IMR-90 (cell line): ENCODE measurements at places on chromosomes 13 and 19. TPM values are rescaled to one million over a fixed set of nuclear protein-coding genes. Genes with fewer than 3 reads are reported as not detected.

GRCh38 chr13:28638756-28639155 is 20.2 kb upstream of the POMP start:
- H3K27ac ChIP-seq: no peak overlapping the region
- DNase-seq: no peak
- no peaks in the 10 kb centered on the region for H3K27me3 ChIP-seq
- no peak overlapping the region for H3K4me3 ChIP-seq
- H3K4me1 ChIP-seq: no peaks in the 10 kb centered on the region; the same call in 1 of the 2 replicates

GRCh38 chr19:29504454-29504853 is 21.3 kb upstream of the VSTM2B start:
- H3K4me1 ChIP-seq: no peaks in the 10 kb centered on the region
- DNase-seq: no peak
- H3K27me3 ChIP-seq: no peaks in the 10 kb centered on the region

RDH8 gene
- polyA plus RNA-seq: not detected in 2 replicates

GRCh38 chr13:24230428-24231072 is 70.0 kb downstream of the SPATA13 start:
- peaks cover 4% of the 10 kb centered on the region for H3K36me3 ChIP-seq
- no peak for DNase-seq
- H3K4me3 ChIP-seq: no peak overlapping the region
- no peak overlapping the region for H3K27ac ChIP-seq

ZNF254 gene
- polyA plus RNA-seq: 2.7 and 4.4 TPM in 2 replicates

METTL21C gene
- polyA plus RNA-seq: not detected in 2 replicates

DNA sequence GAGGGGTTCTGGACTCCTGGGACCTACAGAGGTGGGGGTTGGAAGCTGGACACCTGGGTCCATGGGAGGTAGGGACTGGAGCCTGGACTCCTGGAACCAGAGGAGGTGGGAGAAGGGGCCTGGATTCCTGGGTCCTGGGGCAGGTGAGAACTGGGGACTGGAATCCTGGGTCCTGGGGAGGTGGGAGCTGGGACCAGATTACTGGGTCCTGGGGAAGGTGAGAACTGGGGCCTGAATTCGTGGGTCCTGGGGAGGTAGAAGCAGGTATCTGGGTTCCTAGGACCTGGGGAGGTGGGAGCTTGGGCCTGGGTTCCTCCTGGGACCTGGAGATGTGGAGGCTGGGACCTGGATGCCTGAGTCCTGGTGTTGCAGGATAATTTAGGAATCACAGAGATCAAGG is 653 bp downstream of the CLEC4M start:
- H3K36me3 ChIP-seq: no peaks in the 10 kb centered on the region
- no peaks in the 10 kb centered on the region for H3K4me1 ChIP-seq
- no peak overlapping the region for H3K27ac ChIP-seq
- H3K4me3 ChIP-seq: no peak overlapping the region
- peaks cover 6% of the 10 kb centered on the region; the same call in 1 of the 2 replicates for H3K27me3 ChIP-seq

DNA sequence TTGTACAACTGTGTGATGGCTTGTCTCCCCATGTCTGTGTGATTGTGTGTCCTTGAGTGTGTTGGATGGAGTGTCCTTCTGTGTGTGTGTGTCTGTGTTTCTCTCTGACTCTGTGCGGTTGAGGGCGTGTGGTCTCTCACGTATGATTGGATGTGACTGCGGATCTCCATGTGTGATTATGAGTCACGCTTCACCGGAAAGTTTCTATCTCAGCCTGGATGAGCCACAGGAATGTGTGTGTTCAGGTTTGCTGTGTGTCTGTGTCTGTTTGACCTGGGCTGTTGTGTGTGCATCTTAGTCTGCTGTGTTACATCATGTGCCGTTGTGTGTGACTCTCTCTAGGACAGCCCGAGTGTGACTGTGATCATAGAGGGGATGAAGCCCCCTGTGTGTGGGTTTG is 15.5 kb upstream of the ZNF835 start:
- no peak for DNase-seq
- no peak overlapping the region for H3K4me3 ChIP-seq
- no peaks in the 10 kb centered on the region for H3K4me1 ChIP-seq
- H3K27me3 ChIP-seq: no peaks in the 10 kb centered on the region
- H3K27ac ChIP-seq: no peak overlapping the region
- no peaks in the 10 kb centered on the region for H3K36me3 ChIP-seq

CALR3 gene
- polyA plus RNA-seq: not detected in 2 replicates

ZIM2 gene
- not detected in 2 replicates for polyA plus RNA-seq

DNA sequence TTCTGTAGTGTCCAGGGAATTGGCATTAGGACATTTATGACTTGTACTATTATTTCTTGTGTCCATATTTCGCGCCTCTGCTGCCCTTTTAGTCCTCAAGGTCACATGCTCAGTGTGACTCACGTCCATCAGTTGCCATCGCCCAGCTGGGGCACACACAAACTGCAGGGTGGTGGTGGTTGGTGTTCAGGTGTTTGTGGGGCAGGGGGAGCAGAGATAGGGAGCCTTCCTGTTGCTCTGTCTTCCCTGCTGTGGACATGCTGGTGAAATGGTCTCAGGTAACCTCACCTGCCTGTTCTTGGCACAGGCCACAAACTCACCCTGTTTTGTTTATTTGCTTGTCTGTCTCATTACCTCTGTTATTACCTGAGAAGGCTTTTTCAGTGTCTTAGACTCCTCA is 22.4 kb downstream of the PRR12 start:
- H3K27me3 ChIP-seq: no peaks in the 10 kb centered on the region
- H3K4me1 ChIP-seq: peaks cover 16% of the 10 kb centered on the region
- no peak for DNase-seq
- H3K36me3 ChIP-seq: peaks cover 46% of the 10 kb centered on the region
